ENCODE measurements at places on chromosomes 6 and 20. TPM values are rescaled to one million over a fixed set of nuclear protein-coding genes. Genes with fewer than 3 reads are reported as not detected.

- peak overlapping the region; percentile 23 for H3K27ac ChIP-seq
- no peaks in the 10 kb centered on the region for H3K36me3 ChIP-seq
- H3K27me3 ChIP-seq: no peaks in the 10 kb centered on the region
- peaks cover 11% of the 10 kb centered on the region for H3K4me1 ChIP-seq
Observed at GRCh38 chr6:163872335-163872734, 457.8 kb downstream of the QKI start.

GRCh38 chr6:51411496-51412125 is 592.9 kb downstream of the TFAP2B start:
- H3K4me1 ChIP-seq: no peaks in the 10 kb centered on the region
- H3K4me3 ChIP-seq: no peak overlapping the region
- no peak overlapping the region for H3K27ac ChIP-seq

DNA sequence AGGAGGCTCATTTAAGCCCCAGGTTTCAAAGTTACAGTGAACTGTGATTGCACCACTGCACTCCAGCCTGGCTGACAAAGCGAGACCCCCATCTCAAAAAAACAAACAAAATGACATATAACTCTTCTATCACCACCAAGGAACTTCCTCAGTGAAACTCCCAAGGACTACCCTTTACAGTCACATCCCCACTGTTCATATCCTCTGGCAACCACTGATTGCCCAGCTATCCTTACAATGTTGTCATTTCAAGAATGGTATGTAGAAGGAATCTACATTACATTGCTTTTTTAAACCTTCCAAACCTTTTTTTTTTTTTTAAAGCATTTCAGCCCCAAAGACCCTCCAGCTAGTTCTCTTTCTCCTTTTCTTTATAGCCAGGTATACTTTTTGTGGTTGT is 123.1 kb upstream of the CARMIL1 start:
- peaks cover 40% of the 10 kb centered on the region for H3K4me1 ChIP-seq
- no peak for DNase-seq
- H3K27ac ChIP-seq: peak overlapping the region; percentile 74
- no peak overlapping the region for H3K4me3 ChIP-seq
- H3K36me3 ChIP-seq: peaks cover 7% of the 10 kb centered on the region

GRCh38 chr6:107413966-107414645 is 45.3 kb downstream of the PDSS2 start:
- no peaks in the 10 kb centered on the region for H3K4me1 ChIP-seq
- DNase-seq: no peak
- no peaks in the 10 kb centered on the region for H3K27me3 ChIP-seq
- no peak overlapping the region for H3K27ac ChIP-seq
- H3K4me3 ChIP-seq: no peak overlapping the region

KPNA5 gene
- total RNA-seq: 10.4 TPM

DNA sequence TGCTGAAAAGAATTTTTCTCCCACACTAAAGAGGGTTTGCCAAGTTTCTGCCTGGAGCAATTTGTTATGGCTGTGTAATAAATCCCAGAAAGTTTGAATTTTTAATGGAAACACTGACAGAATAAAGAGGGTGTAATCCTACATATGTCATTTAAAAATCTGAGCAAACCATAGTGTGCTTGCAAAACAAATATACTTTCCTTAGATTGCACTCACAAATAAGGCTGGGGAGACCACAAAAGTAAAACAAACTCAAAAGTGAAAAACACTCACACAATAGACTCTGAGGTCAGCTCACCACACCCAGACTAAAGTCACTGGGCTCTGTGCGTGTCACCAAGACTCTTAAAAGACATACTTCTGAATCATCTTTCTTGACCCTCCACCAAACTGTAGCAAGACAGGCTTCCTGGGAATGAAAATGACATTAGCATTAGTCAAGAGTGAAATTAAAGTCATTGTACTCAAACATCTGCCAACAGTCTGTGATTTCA is 4.8 kb upstream of the ATXN1 start:
- no peak overlapping the region for H3K4me3 ChIP-seq
- no peaks in the 10 kb centered on the region for H3K36me3 ChIP-seq
- DNase-seq: no peak
- H3K4me1 ChIP-seq: peaks cover 79% of the 10 kb centered on the region
- peak overlapping the region; percentile 85 for H3K27ac ChIP-seq
